ENCODE measurements at places on chromosomes 16 and 17.

GRCh38 chr17:64115043-64115698 lies 14.8 kb downstream of the ERN1 start:
- DNase-seq: no peak

DNA sequence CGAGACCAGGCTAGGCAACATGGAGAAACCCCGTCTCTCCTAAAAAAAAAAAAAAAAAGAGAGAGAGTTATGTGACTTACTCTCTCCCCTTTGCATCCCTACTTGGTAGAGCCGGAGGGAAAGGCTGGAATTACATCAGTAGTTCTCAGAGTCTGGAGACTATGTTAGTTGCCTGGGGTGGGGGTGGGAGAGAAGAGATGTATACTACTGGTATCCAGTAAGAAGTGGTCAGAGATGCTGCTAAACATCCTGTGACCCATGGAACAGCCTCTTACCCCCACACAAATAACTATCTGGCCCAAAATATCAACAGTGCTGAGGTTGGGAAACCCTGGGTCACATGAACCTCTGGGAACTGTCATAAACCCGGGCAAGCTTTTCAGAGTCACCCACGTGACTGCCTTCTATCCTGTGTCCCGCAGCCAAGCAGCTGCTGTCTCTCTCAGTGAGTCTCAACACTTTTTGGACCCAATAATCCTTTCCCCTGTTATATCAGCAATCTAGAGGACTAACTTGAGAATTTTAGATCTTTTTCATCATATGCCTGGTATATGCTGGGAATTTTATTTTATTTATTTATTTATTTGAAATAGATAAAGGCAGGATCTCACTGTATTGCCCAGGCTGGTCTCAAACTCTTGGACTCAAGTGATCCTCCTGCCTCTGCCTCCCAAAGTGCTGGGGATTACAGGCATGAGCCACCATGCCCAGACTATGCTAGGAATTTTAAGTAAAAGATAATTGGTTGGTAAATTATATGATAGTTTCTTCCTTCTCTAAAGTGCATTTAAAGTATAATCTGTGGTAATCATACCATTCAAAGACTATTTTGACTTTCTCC lies 8.7 kb downstream of the EIF1 start:
- no peak for DNase-seq

DNA sequence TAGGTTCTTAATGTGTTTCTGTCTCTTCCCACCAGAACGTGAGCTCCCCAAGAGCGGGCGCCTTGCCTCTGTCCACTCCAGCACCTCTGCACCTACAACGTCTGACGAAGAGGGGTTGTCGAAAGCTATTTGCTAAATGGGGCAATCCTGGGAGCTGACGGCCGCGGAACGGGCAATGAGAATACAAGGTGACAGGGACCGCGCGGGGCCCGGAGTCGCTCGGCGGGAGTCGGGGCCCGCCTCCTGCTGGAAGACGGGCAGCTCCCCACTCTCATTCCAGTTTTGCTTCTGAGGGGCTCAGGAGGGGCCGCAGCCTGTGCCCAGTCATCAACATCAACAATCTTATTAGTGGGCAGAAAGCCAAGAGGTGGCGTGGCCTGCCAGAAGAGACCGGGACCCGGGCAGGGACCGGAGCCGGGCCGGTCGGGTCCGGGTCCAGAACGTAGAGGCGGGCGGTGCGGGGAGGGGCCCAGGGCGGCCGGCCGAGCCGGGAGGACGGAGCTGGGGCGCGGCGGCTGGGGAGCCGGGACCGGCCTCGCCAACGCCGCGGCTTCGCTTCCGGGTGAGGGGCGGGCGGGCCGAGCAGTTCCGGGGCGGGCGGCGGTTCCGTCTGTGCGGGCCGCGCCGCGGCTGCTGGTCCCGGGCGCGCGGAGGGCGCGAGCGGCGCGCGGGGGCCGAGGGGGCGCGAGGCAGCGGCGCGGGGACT lies at the start of gene MOSMO:
Gene MOSMO, plus strand, starts transcription at position 603 of the 706 bp plus-strand sequence. CDS start 191 bp downstream, outside the sequence.
- no peak for DNase-seq

DNA sequence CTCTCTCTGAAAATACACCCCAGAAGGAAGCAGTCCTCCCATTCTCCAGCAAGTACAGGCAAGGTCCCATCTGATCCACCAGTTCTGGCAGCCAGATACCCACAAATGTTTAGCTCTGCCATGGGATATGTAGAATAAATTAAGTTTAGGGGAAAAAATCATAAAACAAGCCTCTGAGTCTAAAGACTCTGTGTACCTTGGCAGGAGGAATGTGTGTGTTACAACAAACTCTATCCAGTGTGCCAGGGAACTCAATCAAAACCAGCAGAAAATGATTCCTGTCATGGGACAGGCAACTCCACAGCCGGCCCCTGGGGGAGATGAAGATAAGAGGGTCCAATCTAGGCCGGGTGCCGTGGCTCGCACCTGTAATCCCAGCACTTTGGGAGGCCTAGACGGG lies 73.4 kb downstream of the MRM3 start:
- DNase-seq: no peak

GRCh38 chr17:83161298-83162034 lies 82.1 kb downstream of the METRNL start:
- DNase-seq: no peak

GRCh38 chr16:22857296-22858025 lies 43.5 kb downstream of the HS3ST2 start:
- no peak for DNase-seq

DNA sequence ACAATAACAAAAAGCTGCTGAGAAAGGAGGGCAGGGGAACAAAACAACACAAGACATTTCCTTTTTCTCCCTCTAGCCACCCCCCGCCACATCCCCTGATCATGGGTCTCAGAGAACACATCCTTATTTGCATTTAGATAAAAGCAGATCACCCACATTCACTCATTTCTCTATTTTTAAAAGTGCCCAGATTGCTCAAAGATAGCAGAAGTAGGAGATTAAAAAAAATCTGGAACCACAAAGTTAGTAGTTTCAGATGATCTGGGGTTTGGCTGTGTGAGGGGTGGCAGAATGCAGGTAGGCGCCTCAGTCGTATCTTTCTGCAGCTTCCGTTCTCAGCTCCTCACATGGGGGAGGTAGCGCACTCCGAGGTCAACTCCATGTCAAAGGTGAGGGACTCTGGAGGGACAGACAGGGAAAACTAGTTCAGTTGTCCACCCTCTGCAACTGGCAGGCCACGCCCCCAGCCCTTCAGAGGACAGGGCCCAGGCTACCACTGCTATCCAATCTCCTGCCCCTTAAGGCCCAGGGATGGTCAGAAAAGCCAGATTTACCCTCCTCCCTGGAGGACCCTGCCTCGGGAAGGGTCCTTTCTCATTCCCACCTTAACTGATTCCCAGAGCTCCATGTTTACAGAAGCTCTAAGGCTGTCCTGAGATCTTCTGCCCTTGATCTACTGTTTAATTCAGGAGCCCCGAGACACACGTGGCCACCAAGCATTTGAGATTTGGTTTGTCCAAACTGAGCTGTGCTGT lies 27.3 kb downstream of the STAT5A start:
- DNase-seq: no peak

DNA sequence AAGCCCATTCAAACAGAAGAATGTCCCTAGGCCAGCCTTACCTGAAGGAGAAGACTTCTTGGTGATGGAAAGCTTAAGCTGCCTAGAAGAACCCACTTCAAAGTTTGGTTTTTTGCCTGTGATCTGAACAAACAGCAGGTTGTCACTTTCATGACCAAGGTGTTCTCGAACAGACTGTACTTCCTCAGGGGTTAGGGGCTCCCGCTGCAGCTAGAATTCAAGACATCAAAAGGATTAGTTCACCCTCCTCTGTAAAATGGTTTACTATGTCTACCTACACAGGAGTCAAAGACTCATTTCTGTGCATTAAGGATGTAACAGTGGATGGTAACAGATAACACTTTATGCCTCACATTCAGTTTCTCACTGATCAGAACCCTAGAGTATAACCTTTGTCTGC lies 13.2 kb downstream of the CIAPIN1 start:
- no peak for DNase-seq

DNA sequence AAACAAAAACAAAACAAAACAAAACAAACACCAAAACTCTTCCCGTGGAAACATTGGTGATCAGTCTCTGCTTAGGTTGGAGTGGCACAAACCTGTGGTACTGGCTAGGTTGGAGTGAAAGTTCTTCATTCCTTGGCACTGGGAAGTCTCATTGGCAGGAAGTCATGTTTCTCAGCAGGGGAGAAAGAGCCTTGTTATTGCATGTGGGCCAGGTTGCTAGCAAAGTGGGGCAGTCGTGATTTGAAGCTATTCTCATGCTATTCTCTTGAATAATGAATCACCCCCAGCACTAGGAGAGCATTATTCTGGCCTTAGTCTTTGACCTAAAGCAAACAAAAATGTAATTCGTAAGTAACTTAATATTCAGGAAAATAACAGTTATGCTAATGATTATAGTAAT lies 24.3 kb upstream of the B4GALNT2 start:
- no peak for DNase-seq

DNA sequence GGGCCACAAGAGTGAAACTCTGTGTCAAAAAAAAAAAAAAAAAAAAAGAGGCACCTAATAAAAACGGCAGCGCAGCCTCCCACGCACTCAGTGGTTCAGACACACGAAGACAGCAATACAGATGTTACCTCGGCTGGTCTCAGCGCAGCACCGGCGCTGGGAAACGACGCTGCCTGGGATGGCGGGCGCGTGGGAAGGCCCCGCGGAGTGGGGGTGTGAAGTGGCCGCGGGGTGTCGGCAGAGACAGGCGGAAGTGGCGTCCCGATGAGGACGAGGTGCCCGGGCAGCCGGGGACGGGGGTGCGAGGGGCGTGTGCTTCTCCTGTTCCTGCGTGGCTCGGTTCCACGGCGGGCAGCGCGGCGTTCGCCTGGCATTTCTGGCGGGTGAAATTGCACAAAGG lies 179.4 kb downstream of the BANP start:
- no peak for DNase-seq

DNA sequence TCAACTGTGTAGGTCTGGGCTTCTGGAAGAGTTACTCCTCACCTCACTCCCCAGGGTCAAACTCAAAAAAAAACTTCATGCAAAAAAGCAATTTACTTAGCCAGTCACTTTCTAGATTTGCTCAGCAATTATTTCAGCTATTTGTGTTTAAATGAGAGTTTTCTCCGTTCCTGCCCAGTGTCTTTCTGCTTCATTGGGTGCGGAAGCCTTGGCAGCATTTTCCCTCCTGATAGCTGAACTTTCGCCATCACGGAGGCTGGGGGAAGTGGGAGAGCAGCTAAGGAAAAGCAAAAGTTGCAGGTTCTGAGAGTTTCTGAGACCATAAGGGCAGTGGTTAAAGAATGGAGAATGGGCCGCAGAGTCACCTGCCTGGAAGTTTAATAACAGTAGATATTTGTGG lies 287.1 kb upstream of the DYNLRB2 start:
- no peak for DNase-seq

DNA sequence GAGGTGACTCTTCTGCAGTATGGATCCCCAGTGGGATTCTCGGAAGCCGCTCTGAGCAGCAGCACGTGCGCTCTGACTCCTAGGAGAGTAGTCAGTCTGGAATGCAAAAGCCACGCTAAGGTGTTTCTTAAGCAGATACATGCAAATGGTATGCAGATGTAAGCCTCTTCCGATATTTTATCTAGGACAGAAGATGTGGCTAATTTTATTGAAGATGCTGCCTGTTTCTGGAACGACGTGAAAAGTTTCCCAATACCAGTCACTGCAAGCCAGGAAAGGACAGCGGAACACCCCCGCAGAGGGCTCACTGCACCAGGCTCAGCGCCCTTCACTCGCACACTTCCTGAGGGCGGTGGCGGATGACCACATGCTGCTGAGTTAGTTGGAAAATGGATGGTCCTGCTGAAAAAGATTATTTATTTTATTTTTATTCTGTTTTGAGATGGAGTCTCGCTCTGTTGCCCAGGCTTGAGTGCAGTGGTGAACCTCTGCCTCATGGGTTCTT lies 10.1 kb downstream of the FADS6 start:
- no peak for DNase-seq

- DNase-seq: no peak
These were observed 32.4 kb downstream of the WWP2 start for GRCh38 chr16:69794486-69794885.

- DNase-seq: no peak
These were observed 215.2 kb upstream of the IRX3 start for GRCh38 chr16:54501797-54502196.

DNA sequence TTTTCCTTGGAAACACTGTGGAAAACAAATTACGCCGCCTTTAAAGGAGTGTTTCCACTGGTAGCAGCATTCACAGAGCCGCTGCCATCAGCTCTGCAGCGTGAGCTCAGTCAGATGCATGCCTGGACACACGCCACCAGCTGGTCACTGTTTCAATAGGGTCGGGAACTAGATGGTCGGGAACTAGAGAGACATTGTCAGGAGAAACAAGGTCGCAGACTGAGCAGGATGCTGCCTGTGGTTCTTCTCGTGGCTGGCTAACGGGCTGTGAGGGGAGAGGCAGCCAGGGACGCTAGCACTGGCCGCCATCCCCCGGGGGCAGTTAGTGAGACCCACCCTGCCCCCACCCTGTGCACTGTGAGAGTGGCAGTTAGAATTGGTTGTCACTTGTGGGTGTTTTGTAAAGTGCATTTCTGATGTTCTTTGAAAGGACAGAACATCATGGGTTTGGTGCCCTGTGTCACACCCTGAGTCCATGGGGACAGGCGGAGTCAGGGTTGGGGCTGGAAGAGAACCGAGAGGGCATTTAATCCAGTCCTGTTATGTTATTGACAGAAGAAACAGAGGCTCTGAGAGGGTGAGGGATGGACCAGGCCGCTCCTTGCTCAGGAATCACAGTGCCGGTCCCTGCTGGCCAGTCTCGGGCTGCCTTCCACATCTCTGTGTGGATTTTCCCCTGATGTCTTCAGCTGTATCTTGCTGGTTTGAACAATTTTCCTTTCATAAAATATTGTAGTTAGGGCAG lies 86.3 kb downstream of the SPECC1 start:
- DNase-seq: no peak

- no peak for DNase-seq
These were observed 7.6 kb upstream of the CDK5R1 start for GRCh38 chr17:32479074-32479617.

DNA sequence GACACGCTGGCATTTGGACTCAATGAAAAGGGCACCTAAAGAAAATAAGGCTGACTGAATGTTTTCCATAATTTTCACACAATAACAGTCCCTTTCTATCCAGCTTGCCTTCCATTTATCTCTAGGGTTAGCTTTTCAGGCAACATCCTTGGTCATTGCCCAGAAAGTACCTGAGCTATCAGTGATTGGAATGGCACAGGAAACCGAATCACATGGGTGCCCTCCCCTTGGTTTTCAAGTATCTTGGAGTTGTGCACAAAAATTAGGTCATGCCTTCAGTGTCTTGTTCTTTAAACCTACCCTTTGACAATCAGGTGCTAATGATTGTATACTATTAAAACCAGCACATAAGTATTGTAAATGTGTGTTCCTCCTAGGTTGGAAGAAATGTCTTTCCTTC lies 3.3 kb upstream of the VPS4A start:
- DNase-seq: no peak

DNA sequence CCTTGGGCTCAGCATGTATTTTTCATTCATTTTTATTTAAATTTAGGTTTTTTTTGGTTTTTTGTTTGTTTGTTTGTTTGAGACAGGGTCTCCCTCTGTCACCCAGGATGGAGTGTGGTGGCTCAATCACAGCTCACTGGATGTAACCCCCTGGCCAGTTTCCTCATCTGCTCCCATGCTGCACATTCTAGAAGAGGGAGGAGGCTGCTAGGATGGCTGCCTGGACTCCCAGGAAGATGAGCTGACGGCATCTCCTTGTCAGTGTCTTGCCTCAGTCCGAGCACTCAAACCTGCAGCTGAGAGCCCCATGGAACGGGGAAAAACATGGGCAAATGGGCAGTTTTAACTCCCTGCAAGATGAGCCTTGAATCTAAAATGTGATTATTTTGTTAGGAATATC lies 7.5 kb downstream of the MEAK7 start:
- no peak for DNase-seq

- no peak for DNase-seq
These were observed 243.2 kb upstream of the GSE1 start for GRCh38 chr16:85369741-85370528.
